Lower leg skin (tissue), 4 donors: ENCODE measurements at places on chromosomes 16 and 17. TPM values are rescaled to one million over a fixed set of nuclear protein-coding genes. Genes with fewer than 3 reads are reported as not detected.

The ZNF23 gene
- total RNA-seq = 8.1 TPM

The CLDN6 gene
- total RNA-seq = not detected

The OTOA gene
- not detected for total RNA-seq

The TPPP3 gene
- 61.7 TPM for total RNA-seq

- DNase-seq = no peak
These were observed 12.5 kb downstream of the POLR2A start for GRCh38 chr17:7496470-7497183.

The SPHK1 gene
- 35.6 TPM for total RNA-seq

DNA sequence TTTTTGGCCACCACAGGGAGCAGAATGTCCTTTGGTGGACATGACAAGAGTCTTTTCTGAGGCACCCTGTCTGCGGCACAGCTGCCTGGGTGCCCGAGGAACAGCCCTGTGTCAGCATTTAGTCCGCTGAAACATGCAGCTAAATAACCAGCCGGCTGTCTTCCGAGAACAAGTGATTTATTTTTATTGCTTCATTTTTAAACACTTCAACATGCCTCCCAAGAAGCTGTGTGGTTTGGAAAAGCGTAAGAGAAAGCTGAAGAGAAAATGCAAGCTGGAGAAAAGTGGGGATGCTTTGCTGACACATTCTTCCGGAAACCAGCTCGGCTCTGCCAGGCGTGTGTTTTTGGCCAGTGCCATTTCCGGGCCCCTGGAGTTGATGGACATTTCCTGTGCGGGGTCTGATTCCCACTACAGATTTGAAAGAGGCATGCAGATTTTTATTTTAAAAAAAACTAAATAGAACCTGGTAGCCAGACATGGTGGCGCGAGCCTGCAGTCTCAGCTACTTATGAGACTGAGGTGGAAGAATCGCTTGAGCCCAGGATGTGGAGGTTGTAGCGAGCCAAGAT is 94.7 kb downstream of the SEC14L1 start:
- DNase-seq = peak; percentile 91

DNA sequence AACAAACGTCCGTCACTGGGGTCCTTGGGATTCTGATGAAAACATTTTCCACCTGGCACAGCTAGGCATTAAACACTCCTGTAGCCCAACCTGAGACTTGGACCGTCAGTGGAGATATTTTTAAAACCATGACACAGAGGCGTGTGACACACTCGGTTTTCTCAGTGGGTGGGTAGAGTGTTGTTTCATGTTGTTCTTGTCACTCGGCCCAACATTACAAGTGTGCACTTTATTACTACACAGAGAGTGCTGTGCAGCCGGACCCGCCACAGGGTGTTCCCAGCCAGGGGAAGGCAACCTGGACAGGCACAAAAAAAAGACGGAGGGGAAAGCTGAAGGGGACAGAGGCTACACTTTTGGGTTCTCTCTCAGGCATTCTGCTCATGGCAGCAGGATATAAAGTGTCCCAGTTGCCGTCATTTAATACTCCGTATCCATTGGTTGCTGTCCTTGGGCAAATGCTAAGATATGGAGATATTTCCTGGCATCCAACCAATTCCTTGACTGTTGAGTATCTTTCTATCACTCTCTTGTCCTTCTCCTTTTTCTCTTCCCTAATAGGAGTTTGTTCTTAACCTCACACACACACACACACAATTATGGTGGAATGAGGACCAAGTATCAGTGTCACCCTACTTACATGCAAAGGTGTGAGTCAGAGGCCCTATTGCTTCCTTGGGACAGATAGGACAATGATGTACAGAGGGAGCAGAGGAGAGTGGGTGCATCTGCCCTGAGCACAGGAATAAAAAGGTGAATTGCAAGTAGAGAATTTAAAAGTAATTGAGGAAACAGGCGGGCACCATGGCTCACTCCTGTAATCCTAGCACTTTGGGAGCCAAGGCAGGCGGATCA is 154.1 kb upstream of the SOX9 start:
- peak; percentile 63 for DNase-seq
